Choroid plexus epithelial cell (primary cell): ENCODE measurements at places on chromosomes 13 and 19.

DNA sequence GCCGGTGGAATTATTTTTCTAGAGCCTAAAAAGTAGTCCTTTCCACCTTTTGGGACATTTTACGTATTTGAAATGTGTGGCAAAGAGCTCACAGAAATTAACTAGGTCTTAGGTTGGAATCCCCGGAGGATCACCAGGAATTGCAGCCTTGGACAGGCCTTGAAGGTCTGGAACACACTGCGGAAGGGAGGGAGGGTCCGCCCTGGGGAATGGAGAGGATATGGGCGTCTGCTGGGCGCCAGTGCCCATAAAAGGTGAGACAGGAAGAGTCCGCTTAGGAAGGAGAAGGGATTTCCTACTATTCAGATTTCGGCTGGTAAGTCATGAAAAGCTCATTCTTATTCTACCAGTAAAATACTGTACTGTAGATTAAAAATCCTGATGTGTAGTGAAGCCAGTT, 111.9 kb downstream of the COL4A2 start:
- no peak for DNase-seq

- no peak for DNase-seq
Measured at GRCh38 chr13:27427641-27428040, 3.2 kb downstream of the GTF3A start.

DNA sequence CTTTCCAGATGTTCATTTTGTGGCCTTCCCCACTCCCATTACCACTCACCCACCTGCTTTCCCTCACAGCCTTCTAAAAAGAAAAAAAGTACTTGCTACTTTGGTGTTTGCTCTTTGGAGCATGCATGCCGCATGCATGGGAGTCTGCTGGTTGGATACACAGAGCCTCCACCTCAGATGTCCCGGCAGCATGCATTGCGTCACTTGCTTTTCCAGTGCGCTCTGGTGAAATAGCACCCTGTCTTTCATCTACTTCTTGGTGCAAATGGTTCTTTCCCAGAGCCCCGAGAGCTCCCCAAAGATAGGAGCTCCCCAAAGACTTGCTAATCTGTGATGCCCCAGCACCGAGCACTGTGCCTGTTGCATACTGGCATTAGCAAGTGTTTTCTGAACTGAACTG, 333.2 kb upstream of the ZNF507 start:
- no peak for DNase-seq

DNA sequence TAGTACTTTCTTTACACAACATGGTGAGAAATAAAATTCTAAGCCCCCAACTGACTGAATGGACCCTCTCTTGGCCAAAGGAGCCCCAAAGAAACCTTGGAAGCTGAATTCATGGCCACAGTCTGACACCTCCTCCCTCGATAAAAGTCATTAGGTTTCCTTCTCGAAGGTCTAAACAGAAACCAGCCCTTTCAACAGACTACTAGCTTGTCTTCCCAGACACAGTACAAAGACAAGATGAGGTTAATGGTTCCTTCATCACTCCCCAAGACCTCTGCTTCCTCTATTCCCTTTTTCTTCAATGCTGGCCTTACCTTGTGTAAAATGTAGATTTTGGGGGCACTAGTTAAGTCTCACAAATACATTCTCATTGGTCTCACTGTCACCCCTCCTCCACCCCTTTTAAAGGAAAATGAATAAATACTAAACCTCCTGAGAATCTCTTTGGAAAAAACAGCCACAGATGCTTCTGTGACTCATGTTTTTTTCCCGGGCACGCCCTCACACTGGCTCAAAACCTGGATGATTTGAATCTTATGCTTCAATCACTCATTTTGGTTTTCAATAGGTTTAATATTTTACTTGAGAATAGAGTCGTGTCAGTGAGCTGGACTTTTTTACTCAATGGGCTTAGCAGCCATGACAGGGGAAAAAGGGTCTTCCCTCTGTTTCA, 65.8 kb upstream of the MED4 start:
- DNase-seq: peak; percentile 20

- DNase-seq: no peak
Measured at GRCh38 chr13:24618011-24618955, 61.9 kb upstream of the ATP12A start.

GRCh38 chr19:18735324-18735723, 51.8 kb downstream of the CRTC1 start:
- DNase-seq: no peak

DNA sequence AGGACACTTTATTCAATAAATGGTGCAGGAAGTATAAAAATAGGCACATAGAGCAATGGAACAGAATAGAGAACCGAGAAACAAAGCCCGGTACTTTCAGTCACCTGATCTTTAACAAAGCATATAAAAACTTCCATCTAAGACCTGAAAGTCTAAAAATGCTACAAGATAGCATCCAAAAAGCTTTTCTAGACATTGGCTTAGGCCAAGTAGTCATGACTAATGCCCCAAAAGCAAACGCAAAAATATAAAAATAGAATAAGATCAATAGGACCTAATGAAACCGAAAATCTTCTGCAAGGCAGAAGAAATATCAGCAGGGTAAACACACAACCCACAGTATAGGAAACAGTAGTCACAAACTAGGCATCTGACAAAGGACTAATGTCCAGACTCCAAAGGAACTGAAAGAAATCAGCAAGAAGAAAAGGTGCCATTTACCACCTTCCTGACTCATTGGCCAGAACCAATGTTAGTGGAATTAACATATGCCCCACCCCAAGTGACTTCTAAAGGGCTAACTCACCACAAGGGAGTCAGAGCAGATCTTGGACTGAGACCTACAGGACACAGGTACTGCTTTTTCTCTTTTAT, 40.8 kb upstream of the CEACAM21 start:
- no peak for DNase-seq

- DNase-seq: peak; percentile 92
Measured at GRCh38 chr13:36965767-36966166, 33.4 kb downstream of the ALG5 start.

GRCh38 chr13:75368167-75368566, 113.8 kb downstream of the TBC1D4 start:
- peak; percentile 91 for DNase-seq

DNA sequence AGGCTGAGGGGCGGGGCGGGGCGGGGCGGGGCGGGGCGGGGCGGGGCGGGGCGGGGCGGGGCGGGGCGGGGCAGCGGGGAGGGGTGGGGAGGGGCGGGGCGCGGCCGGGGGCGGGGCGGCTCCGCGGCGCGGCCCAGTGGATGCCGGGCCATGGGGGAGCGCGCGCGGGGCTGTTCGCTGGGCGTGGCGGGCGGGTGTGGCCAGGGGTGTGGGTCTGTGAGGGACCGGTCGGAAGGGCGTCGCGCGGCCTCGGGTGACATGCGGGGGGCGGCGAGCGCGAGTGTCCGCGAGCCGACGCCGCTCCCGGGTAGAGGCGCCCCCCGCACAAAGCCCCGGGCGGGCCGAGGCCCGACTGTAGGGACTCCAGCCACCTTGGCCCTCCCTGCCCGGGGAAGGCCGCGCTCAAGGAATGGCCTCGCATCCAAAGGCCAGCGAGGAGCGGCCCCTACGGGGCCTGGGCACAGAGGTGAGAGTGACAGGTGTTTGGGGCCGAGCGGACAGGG, at the start of gene ZFP28:
ZFP28 (plus strand) TSS at position 188 of the 503 bp plus-strand sequence; CDS start at position 259, 71 bp downstream.
- DNase-seq: no peak

DNA sequence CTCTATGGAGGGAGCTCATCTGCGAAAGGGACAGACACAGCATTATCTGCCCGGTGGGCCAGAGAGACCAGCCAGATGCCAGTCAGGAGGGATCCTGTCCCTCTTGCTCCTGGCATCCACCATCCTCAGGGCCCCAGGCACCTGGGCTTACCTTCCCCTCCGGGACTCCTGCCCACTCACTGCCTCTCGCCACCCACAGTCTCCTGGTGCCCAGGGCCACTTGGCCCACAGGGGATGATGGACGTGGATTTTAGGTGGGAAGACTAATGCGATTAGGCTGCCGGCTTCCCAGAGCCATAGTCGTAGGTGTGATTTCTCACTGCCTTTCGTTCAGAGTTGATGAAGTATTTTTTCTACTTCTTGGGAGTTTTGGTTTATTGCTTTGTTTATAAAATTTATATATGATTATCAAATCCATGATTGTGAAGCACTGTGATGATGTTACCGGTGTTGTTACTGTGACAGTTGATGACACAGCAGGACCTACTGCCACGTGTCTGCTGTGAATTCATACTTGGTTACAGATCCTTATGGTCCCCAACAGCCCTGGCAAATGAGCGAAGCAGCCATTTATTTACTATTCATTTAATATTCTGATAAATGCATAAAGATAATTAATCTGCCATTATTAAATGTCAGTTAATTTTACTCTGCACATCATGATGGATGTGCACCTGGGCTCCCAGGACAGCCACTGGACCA, 14.5 kb upstream of the CHAMP1 start:
- DNase-seq: no peak

GRCh38 chr19:8461376-8461775, 16.6 kb downstream of the HNRNPM start:
- DNase-seq: no peak

DNA sequence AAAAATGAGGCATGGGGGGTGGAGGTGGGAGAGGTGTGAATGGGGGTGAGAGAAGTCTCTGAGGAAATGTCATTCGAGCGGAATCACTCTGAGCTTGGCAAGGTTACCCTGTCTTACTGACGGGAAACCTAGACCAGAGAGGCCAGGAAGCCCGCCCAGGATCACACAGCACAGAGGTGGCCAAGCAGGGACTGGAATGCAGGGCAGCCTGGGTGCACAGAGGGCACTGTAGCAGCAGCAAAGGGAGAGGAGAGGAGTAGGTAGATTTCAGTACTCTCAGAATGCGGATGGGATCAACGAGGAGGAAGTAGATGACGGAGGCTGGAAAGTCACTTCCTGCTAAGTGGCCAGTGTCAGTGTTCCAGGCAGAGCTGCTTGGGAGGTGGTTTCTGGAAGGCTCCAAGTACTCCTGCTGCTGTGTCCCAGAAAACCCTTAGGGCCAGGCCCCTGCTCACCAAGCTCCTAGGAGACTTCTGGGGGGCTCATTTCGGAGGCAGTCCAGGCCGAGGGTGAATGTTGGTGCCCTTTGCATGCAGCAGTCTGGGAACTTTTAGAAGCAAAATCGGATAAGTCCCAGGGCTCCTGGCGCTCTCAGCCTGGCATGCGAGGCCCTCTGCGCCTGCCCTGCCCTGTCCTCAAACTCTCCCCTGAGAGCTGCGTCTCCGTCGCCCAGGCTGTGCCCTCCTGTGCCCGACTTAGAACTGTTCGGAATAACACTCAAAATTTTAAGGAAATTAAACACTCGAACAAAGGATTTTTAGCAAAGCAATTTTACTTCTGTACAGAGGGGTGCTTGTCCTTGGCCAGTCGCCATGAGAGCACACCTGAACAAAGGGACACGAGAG, 33.5 kb downstream of the DNM2 start:
- no peak for DNase-seq

- DNase-seq: no peak
Measured at GRCh38 chr13:31686670-31687425, 52.5 kb upstream of the RXFP2 start.

GRCh38 chr13:38914070-38914469, 76.6 kb downstream of the STOML3 start:
- DNase-seq: no peak

- DNase-seq: no peak
Measured at GRCh38 chr19:34900245-34900644, 26.5 kb upstream of the ZNF30 start.

- peak; percentile 0 for DNase-seq
Measured at GRCh38 chr19:13463296-13463695, 43.0 kb downstream of the CACNA1A start.

GRCh38 chr19:32606289-32606688, 25.3 kb downstream of the PDCD5 start:
- no peak for DNase-seq

DNA sequence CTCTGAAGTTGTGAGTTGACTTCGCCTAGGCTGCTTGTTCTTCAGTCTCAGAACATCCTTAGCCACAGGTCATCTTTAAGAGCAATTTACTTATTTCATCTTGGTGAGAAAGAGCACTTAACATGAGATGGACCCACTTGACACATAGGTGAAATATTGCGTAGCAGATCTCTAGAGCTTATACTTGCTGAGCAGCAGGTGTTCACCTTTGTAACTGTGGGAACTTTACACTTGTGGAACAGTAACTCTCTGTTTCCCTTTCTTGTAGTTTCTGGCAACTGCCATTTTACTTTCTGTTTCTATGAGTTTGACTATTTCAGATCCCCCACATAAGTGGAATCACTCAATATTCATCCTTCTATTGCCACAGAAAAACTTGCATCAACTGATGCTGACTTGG, 95.7 kb downstream of the SLC10A2 start:
- DNase-seq: no peak

DNA sequence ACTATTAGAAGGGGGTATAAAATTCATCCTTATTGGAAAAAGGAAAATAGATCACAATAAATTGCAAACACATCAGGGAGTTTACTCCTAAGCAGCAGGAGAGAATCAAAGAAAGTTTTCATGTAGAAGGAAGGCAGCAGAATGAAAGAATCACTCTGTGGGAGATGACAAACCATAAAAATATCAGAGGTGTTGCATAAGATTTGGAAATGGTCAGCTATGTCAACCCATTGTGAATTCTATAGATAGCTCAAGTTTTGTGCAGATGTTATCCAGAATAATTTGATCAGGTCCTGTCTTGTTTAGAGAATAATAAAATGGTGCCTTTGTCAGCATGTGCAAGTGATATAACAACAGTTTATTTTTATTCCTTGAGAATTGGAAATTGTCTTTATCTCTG, 622.4 kb downstream of the DCT start:
- DNase-seq: peak; percentile 56

- DNase-seq: no peak
Measured at GRCh38 chr13:106680796-106681472, 113.0 kb upstream of the ARGLU1 start.

GRCh38 chr19:19600793-19601330, 17.6 kb downstream of the PBX4 start:
- no peak for DNase-seq

- peak; percentile 53 for DNase-seq
Measured at GRCh38 chr13:46146898-46147297, 35.1 kb downstream of the LCP1 start.

DNA sequence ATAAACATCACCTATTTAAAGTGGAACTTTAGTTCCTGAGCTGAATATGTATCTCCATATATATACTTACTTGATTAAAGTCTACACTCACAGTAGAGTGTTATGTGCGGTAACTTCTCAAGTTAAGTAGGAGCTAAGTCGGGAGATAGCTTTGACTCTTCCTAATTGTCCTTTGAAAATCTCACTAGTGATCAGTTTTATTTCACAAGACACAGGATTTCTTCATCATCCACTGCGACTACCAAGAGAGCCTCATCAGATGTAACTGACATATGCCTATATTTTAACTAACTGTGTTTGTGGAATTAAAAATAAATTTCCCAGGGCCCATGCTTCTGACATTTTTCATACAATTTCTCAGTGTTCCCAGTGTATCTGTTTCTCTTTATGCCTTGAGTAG, 1664.0 kb downstream of the EFNB2 start:
- DNase-seq: no peak
